ENCODE measurements at places on chromosomes 3 and 15.

DNA sequence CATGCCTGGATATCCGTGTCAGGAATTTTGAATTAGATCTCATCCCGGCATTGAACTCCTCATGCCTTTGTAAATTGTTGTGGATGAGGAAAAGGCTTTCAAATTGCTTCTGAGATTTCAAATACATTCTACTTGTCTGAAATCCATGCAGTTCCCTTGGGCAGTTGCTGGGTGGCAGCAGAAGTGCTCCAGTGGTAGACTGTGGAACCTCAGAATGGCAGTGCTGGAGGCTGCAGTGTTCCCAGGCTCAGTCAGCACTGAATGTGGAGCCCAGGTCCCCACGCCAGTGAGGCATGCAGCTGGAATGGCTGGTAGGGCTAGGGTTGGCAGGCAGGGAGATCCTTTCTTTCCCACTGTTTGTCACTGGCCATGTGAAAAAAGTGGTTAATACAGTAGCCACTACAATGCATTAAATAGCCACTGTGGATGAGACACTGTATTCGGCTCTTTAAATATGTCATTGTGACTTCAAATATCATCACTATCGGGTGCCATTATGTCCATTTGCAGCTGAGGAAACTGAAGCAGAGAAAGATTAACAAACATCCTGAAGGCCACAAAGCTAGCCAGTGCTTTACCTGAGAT is 98.6 kb downstream of the TPRG1 start:
- DNase-seq: peak; percentile 16

- DNase-seq: no peak
Observed at GRCh38 chr3:189269365-189269764, 97.6 kb downstream of the TPRG1 start.

DNA sequence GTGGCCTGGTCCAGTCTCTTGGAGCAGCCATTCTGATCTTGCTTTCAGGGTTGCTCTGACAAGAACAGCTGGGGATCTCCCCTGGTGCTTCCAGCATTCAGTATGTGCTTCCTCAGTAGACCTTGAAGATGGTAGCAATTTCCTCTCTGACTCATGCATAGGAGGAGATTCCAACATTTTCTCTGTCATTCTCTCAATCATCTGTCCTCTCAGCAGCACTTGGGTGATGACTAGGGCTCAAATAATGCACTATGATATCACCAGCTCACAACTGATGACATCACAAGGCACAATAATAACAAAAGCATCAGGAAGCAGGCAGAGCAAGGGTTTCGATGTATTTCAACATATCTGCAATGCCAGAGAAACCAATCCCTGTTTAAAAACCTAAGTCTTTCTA is 52.7 kb downstream of the NFKBIZ start:
- DNase-seq: no peak

- no peak for DNase-seq
Observed at GRCh38 chr15:100691321-100691720, 88.9 kb downstream of the ASB7 start.

- DNase-seq: no peak
Observed at GRCh38 chr15:95405447-95405846, 925.1 kb upstream of the NR2F2 start.

GRCh38 chr3:50163572-50164455 is 8.7 kb downstream of the SEMA3F start:
- no peak for DNase-seq

- DNase-seq: no peak
Observed at GRCh38 chr15:68396068-68396467, 35.9 kb downstream of the ITGA11 start.

GRCh38 chr3:143613226-143613625 is 235.0 kb downstream of the SLC9A9 start:
- DNase-seq: no peak

DNA sequence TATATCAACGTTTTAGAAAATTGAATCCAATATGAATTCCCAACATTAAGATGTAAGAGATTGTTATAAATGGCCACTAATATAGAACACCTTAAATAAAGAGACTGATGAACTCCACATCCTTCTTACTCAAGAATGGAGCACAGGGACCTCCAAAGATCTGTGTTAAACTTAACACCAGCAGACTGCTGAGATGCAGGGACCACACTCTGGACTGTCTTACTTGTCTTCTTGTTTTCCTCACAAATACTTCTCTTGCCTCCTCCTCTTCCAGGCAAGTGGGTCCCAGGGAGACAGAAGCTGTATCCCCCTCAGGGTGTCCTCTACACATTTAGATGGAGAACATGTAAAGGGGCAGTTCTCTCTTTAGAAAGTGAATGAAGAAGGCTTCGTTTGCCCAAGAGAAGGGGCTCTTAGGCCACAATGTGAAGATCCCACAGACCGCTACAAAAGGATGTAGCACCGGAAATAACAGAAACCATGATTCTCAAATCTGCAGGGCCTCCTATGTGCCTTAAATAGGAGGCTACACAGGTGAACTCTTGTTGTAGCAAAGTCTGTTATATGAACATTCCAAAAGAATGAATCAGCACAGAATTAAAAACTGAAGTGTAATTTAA is 52.2 kb downstream of the SATB1 start:
- no peak for DNase-seq

DNA sequence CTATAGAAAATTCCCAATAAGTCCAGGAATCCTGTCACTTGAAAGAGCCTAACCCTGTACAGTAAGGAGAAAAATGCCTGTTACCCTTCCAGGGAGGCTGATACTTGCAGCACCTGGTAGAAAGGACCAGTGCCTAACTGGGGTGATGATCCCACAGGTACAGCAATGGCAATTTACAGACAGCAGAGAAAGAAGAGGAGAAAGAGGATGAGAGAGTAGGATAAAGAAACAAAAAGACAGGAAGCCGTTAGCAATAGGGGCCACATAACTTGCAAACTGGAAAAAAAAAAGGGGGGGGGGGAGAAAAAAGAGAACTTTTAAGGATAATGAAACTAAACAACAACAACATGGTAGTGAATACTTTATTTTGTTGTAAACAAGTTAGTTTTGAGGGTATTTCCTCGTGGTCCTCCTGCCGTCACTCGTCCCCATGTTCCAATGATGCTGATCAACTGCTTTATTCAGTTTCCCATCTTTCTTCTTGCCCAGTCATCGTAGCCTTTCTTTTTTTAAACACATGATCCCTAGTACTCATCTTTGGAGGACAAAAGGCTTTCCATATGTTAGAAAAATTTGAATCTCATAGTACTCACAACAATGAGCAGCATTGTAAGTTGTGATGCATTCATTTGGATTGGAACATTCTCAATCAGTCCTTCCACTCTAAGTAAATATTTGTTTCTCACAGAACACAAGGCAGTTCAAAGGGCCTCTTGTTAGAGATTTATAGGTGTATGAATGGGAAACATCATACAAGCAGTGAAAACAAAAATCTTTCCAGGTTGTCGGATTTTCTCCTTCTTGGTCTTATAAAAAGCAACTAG is 8.6 kb downstream of the TM4SF1 start:
- DNase-seq: peak; percentile 12
